GM19239 (cell line): ENCODE measurements at places on chromosomes 5 and 9.
A peak's percentile ranks its signal among the peaks of the same experiment; 100 is the strongest.

- no peak for DNase-seq
Observed at GRCh38 chr5:1094670-1095190, 17.1 kb downstream of the SLC12A7 start.

GRCh38 chr9:5089737-5090136 lies 95.7 kb downstream of the INSL6 start:
- DNase-seq: no peak

DNA sequence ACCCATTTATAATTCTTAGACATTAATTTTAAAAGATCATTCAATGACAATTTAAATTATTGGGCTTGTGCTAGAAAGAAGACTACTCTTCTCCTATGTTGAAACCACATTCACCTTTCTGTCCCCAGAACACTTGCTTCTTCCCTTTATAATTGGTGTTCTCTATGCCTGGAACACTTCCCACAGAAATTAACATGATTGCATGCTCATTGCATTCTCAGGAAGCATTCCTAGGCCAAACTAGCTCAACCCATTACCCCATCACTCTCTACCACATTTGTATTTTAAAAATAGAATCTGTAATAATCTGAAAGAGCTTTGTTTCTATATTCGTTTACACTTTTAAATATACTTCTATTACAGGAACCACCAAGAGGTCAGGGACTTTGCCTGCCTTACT lies 184.7 kb downstream of the MEF2C start:
- DNase-seq: no peak

- no peak for DNase-seq
Observed at GRCh38 chr9:89835666-89836065, 230.9 kb downstream of the GADD45G start.

GRCh38 chr5:28766565-28767158 lies 1728.3 kb upstream of the CDH9 start:
- no peak for DNase-seq

GRCh38 chr5:39158127-39158593 lies 61.2 kb downstream of the FYB1 start:
- DNase-seq: no peak

- no peak for DNase-seq
Observed at GRCh38 chr5:119031905-119032304, 39.0 kb upstream of the DMXL1 start.

- DNase-seq: no peak
Observed at GRCh38 chr5:168946363-168946762, 354.6 kb downstream of the SLIT3 start.

- DNase-seq: no peak
Observed at GRCh38 chr9:127187231-127187956, 65.0 kb upstream of the ANGPTL2 start.

DNA sequence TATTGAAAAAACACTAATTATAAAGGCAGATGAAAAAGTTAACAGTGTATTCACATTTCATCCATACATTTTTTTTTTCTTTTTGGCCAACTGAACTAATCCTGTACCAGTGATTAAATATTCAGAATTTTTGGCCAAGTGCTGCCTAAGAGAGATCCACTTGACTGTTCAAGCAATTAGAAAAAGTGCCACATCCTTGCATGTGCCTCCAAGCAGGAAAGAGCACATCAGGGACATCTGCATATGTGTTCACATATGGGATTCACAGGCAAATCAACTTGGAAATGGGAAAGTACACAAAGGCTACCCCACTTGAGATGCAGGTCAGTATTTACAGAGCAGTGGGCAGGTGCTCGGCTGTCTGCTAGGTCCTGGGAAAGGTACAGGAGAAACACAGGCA lies 163.3 kb upstream of the LHFPL2 start:
- DNase-seq: no peak

DNA sequence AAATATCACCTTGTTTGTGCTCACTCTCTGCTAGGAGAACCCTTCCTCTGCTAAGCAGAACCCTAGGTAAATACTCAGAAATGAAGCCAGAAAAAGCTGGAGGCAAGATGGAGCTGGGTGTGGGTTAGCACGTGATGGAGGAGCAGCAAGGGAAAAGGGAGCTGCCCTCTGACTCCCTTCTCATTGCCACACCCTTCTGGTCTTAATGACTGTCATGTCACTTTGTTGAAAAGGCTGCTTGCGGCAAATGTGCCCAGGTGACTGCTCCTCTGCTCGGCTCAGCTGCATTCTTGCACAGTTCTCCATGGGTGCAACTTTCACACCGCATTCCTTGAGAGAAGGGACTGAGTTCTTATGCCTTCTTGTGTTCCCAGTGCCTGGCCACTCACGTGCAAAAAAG lies 36.4 kb upstream of the TBC1D2 start:
- DNase-seq: no peak

DNA sequence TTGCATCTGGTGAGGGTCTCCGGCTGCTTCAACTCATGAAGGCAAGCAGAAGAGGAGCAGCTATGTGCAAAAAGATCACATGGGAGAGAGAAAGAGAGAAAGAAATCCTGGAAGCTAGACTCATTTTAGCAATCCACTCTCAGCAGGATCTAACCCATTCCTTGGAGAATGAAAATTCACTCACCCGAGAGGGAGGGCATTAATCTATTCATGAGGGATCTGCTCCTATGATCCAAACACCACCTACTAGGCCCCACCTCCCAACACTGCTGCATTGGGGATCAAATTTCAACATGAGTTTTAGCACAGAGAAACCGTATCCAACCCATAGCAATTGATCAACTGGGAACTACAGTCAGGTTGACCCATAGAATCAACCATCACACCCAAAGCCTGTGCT lies 98.1 kb upstream of the SV2C start:
- DNase-seq: no peak

DNA sequence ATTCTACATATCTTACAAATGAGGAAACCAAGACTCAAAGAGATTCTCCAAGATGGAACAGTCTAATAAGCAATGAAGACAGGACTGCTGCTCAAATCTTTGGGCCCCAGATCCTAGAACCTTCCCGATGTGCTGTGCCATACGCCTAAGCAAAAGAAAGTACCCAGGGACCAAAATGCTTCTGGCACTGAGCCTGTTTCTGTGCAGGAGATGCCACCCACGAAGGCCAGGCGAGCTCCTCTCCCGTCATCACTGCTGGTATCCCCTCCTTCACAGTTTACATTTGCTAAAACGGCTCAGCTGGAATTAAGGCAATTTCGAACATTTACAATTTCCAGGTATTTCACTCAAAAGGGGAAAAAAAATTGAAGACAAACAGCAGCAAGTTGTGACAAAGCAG lies 277.5 kb downstream of the DENND1A start:
- DNase-seq: no peak

DNA sequence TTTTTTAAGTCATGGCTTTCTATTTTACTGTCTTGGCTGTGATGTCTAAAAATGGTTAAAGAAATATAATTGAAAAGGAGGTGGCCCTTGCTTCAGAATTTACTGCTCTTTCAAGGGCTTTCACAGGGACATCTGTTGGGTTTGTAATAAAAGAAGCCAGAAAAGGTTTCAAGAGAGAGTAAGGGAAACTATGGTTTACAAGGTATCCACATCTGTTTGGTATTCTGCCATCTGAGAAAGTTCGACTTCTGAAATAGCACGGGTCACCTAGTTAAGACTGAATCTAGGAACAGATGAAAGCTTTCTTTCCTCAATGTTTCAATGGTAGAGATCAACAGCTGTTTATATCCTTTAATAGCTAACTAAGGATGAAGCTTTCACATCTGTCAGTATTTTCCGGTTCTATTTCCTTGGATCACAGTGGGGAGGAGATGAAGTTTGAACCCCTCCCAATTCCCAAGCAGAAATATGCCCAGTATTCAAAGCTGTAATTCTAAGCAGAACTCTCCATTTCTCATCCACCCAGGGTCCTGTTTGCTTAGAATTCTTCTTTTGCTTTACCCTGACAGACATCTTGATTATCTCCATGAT lies 72.8 kb upstream of the IFNK start:
- no peak for DNase-seq

- peak; percentile 37 for DNase-seq
Observed at GRCh38 chr5:8184455-8185063, 315.6 kb downstream of the MTRR start.

- DNase-seq: no peak
Observed at GRCh38 chr5:15791274-15791673, 291.3 kb downstream of the FBXL7 start.

GRCh38 chr9:98219364-98219716 lies 26.9 kb upstream of the CORO2A start:
- no peak for DNase-seq

- no peak for DNase-seq
Observed at GRCh38 chr5:145689235-145689634, 145.9 kb downstream of the PRELID2 start.

DNA sequence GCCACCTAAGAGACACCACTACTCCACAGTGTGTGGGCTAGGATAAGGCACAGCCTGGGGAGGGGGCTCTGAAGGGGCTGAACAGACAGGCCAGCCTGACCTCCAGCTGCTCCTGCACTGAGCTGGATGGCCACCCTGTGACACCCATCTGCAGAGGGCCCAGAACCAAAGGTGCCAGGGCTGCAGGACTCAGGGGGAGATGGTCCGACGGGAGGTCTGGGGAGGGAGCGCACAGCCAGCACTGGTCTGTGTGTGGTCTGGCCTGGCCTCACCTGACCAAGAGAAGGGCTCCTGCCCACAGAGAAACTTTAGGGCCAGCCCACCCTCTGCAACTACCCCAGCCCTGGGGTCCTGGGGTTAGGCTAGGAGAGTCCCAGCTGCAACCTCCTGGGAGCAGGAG lies 789 bp downstream of the LTC4S start:
- DNase-seq: no peak

- DNase-seq: no peak
Observed at GRCh38 chr5:82754036-82754746, 323.0 kb downstream of the TMEM167A start.

- DNase-seq: no peak
Observed at GRCh38 chr5:64874753-64875152, 106.0 kb downstream of the CWC27 start.

GRCh38 chr5:1152771-1153282 lies 41.0 kb upstream of the SLC12A7 start:
- DNase-seq: no peak

DNA sequence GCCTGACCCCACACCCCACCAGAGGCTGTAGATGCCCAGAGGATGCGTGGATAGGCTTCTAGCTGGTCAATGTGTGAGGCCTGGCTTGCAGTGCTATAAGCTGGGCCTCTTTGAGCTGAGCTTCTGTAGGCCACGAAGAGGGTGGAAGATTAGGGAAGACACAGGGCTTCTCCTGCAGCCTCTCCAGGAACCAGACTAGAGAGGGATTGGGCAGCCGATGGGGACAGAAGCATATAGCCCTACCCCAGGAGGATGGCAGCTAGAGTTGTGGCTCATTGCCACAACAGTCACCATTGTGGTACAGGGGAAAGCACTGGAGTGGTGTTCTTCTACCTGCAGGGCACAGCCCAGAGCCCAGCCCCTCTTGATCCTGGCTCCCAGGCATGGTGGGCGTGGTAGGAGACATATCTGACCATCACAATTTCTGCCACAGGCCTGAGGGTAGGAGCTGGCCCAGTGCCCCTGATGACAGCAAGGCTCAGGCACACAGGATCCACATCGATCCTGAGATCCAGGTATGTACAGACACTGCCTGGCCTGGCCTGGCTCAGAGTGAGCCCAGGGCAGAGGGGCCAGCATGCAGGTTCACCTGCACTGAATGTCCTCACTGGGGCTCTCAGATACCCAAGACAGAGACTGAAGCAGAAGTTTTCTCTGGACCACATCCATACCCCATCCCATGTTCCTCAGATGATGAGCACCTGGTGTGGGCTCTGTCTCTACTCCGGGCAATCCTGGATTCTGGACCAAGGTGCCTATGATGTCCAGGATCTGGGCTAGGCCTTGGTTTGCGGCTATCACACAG lies 8.7 kb downstream of the PDLIM4 start:
- no peak for DNase-seq

DNA sequence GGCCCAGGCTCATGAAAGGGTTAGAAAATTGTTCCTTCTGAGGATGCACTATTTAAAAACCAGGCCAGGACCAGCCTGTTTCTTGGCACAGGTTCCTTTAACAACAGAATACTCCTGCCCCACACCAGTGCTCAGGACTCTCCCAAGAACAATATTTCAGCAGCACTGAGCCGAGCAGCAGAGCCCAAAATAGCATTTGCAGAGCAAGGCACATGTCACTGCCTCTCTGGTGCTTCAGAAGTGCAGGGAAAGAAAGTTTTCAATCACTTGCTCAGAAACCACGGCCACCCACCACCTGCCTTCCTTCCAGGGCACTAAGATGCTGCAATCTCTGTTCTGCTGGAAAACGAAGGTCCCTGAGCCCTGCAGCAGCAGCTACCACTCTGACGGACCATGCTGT lies 77.6 kb downstream of the SIL1 start:
- no peak for DNase-seq

GRCh38 chr9:130756455-130757152 lies 63.0 kb downstream of the EXOSC2 start:
- no peak for DNase-seq

DNA sequence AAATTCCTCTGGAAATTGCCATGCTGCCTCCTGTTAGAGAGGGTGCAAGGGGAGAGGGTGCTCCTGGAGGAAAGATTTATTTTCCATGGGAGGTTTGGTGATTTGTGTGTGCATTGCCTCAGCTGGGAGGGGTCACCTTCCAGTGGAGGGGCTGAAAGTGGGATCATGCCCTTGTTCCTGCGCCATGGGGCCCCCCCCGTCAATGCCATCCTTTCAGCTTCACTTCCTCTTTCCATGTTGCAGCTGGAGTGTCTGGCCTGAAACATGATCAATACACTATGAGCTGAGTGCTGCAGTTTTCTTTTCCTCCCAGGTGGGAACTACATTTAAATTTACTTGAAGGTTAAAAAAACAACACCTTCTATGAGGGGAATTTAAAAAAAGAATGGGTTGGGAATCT lies 176.8 kb downstream of the MELK start:
- no peak for DNase-seq

DNA sequence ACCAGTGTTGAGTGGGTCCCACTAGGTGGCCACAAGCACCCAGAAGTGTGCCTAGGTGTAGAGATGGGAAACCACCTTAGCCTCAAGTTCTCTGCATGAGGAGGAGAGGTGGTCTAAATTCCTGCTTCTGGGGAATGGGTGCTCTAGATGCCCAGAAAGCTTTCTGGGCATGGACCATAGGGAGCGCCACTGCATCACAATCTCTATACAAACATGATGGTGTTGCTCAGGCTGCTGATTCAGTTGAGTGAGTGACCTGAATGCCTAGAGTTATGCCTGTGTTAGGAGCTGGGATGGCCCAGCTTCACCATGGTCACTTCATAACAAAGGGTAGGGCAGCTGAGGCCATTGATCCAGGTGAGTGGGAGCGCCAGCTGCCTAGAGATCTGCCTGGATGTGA lies 667.9 kb upstream of the ARRDC3 start:
- DNase-seq: no peak

- DNase-seq: no peak
Observed at GRCh38 chr5:114207615-114208014, 154.3 kb upstream of the KCNN2 start.

- DNase-seq: no peak
Observed at GRCh38 chr9:31519826-31520225, 864.6 kb upstream of the ACO1 start.
